ENCODE measurements at places on chromosomes 11 and 22.

- DNase-seq, result no peak
These were observed 14.1 kb downstream of the FAM83F start for GRCh38 chr22:40008726-40009291.

- DNase-seq, result no peak
These were observed 50.6 kb upstream of the FTH1 start for GRCh38 chr11:62017878-62018655.

DNA sequence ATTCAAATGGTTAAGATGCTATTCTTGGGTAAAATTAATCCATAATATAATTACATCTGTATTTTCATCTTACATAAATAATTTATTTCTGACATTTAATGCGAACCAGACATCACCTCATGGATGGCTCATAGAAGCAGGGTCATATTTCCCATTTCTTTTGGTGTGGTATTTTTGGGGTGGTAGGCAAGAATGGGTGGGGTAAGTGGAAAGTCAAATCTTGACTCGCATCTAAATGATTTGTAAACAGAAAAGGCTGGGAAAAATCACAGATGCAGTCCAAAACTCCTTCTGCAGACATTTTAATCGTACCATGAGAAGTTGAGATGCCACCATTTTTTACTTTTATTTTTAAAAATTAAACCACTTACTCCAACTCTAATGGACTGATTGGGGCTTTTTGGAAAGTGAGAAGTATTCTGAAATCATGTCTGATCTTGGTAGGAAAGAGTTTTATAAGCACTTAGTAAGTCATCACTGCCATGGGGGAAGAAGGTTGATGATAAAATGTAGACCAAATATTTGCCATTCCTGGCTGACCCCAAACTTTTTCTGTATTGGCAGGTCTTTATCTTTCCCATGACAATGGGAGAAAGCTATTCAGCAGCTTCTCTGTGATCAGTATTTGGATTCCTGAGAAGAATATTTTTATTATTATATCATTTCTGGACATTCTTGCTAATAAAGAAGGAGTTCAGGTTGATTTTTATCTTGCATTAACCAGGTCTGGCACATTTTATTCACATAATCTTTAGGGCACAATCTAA, 47.2 kb upstream of the BLID start:
- DNase-seq, result no peak

GRCh38 chr22:17846326-17846992, 72.2 kb upstream of the BID start:
- DNase-seq, result no peak

DNA sequence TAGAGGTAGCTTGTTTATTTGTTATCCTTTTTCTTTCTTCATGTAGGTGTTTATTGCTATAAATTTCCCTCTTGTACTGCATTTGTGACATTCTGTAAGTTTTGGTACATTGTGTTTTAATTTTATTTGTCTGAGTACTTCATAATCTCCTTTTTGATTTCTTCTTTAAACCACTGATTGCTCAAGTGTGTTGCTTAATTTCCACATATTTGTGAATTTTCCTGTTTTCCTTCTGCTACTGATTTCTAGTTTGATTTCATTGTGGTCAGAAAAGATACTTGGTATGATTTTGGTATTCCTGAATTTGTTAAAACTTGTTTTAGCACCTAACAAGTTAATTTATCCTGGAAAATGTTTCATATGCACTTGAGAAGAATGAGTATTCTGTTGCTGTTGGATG, 15.1 kb downstream of the OR10V1 start:
- DNase-seq, result no peak

DNA sequence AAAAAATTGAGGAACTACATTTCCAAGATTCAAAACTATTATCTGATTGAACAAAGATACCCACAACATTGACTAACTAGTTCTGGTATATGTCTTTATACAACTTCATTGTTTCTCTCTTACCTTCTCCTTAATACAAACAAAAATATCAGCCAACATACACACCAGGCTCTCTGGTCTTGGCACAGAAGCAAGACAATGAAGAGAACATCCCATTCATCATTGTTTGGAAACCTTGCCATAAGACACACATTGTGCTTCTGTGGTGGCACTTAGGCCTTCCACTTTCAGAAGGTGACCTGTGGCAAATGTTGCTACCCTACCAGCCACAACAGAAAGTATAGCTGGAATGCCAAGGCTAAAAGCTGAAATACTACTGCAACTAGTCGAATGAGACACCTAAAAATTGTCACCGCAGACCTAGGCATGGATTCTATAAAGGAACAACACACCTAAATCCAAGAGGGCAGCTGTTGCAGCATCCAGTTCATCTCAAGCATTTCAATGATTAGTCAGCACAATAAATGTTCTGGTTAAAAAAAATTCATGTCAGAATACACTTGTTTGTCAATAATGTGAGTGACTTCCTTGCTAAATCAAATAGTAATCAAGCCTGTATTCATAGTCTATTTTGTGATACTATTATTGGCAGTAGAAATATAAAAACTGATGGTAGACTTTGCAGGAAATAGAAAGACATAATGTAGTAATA, 26.3 kb downstream of the MAP6 start:
- DNase-seq, result no peak

DNA sequence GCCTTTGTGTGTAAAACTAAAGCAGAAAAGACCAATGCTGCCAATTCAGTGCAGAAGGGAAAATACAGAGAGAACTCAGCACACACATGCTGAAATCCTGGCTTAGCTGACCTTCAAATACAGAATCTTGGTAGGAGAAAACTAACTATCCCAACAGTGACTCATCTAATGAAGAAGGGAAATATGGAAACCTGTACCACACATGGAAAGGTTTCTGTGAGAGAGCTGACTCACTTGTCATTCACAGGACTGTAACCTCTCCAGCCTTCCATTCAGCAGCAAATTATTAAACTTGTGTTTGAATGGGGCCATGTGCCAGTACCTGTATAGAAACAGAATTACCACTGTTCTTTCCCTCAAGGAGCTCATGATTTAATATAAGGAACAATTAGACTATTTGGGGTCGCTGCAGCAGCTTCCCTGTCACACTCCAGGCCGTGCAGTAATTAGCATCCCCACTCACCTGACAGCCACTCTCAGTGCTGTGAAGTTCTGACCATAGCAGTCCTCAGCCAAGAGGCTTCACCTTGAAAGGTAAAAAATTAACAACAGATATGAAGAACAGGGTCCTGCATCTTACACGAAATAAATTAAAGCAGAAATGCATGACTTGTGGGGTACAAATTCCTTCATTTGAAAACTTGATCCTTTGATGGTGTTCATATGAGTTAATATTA, 53.9 kb downstream of the MSANTD4 start:
- no peak for DNase-seq

DNA sequence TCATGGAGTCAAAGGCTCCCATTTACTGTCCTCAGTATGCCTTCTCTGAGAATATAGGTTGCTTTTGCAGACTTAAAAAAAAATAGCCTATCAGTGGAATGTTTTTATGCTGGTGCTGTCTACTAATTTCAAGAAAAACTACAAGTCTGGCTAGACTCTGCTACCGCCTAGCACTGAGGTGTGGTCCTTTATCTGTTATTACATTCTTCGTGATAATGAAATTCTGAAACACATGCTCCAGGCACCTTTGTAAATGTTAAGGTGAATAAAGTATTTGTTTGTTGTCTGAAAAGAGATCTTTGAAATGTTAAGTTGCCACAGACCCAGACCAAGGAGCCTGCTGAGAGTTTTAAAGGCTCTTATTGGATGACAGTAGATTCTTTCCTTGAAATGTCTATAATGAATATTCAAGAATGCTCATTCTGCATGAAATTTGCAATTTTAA, 95.3 kb downstream of the DBX1 start:
- DNase-seq, result no peak

- DNase-seq, result no peak
These were observed 2.8 kb upstream of the BSX start for GRCh38 chr11:122984186-122985011.

- DNase-seq, result no peak
These were observed 841 bp upstream of the TMPRSS13 start for GRCh38 chr11:117929916-117930570.

Data from SJSA1 (cell line).